ENCODE measurements at places on chromosomes 4 and X. TPM values are rescaled to one million over a fixed set of nuclear protein-coding genes. Genes with fewer than 3 reads are reported as not detected.

- no peak for DNase-seq
These were observed 9.3 kb downstream of the CETN2 start for GRCh38 chrX:152821145-152821765.

- peak; percentile 60 for DNase-seq
These were observed 2.1 kb downstream of the ELOVL6 start for GRCh38 chr4:110196206-110196870.

TFE3 gene
- total RNA-seq, result 21.7 TPM

GRCh38 chr4:64799751-64800150, 390.5 kb upstream of the TECRL start:
- DNase-seq, result no peak

DNA sequence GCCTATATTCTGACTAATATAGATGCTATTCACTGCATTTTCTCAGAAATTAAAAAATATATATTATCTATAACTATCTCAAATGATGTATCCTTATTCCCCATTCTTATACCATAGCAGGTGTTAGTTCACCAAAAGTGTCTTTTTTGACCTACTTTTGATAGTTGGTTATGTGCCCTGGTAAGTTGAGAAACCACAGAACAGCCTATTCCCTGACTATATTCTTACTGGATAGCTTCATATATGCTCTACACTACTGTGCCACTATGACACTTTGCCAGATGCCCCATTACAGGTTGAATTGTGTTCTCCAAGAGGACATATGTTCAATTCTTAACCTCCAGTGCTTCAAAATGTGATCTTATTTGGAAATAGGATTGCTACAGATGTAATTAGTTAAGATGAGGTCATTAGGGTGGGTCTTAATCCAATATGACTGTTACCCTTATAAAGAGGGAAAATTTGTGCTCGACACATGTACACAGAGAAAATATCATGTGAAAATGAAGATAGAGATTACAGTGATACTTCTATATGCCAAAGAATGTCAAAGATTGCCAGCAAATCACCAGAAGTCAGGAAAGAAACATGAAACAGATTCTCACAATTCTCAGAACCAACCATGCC, 76.1 kb downstream of the LRBA start:
- DNase-seq, result no peak

GRCh38 chr4:17562157-17562556, 14.8 kb upstream of the LAP3 start:
- no peak for DNase-seq

DNA sequence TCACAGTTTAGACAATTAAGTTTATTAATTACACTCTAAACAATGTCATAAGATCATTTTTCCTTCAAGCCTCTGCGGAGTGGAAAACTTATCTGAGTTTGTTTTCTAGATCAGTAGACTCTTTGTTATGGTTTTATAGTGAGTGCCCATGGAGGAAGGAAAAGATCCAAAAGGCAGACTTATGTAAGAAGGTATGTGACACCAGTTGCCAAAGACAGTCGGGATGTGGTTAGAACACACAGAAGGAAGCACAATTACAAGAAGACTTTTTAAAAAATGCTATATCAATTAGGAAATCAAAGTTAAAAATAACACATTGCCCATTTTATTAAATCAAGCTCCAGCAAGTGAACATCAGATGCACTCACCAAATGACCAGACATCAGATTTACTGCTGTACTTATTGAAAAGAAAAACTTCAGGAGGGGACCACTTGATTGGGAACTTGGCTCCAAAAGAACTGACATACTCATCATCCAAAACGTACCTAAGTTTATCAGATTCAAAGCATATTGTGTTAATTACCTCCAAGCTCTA, 57.1 kb downstream of the NIPAL1 start:
- DNase-seq, result no peak

ADRA2C gene
- total RNA-seq, result 7.5 TPM

LIMCH1 gene
- 51.2 TPM for total RNA-seq

CT45A1 gene
- total RNA-seq, result not detected

GRCh38 chrX:119238557-119238956, 2.5 kb downstream of the PGRMC1 start:
- DNase-seq, result no peak

- DNase-seq, result no peak
These were observed 15.8 kb downstream of the APLN start for GRCh38 chrX:129638917-129639316.

GRCh38 chrX:120752431-120753082, 122.7 kb upstream of the C1GALT1C1 start:
- no peak for DNase-seq

DNA sequence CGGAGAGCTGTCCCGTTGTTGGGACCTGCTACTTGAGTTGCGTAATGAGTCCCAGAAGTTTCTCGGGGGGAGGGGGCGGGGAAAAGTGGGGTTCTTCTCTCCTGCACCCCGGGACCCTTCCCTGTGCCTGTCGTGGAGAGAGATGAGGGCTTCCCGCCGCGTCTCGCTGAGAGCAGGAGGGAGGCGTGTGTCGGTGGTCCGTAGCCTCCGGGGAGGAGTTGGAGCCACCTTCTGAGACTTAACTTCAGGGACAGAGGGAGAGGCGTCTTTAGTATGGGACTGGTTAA, 698 bp downstream of the AFF1 start:
- DNase-seq, result no peak

- DNase-seq, result no peak
These were observed 329.0 kb upstream of the TECRL start for GRCh38 chr4:64738240-64738639.

DNA sequence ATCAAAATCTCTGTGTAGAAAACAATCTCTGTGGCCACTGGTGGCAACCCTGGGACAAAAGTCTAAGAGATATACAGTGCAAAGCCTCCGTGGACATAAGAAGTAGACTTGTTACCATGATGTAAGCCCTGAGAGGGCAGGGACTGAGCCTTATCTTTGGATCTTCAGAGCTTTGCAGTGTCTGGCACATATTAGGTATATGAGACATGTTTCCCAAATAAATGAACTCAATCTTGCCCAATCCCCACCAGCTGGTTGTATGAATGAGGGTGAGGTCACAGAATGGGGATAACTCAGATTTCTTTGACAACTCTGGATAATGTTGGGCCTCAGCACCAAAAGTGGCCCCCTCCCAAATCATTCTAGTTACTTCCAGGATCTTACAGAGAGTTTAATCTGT, 511.4 kb upstream of the DIPK2B start:
- no peak for DNase-seq

BEX5 gene
- total RNA-seq, result 28.3 TPM

GABRQ gene
- 6.4 TPM for total RNA-seq

GRCh38 chr4:7673121-7673520, 238.4 kb upstream of the PSAPL1 start:
- DNase-seq, result no peak

DNA sequence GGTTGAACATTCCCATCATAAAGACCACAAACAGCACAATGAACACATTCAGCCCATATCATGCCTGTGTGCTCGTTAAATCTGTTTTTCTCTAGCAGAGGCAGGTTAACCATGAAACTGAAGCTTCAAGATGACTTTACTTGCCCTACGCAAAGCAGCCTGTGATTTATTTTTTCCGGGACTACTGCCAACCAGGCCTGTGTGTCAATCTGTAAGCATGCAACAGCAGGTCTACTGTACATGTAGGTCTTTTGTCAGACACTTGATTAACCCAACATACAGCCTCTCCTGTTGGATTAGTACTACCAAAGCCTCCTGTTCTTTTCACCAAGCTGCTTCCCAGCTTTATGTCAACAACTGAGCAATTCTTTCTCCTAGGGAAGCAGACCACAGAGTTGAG, 85.5 kb upstream of the ACSL1 start:
- no peak for DNase-seq

- DNase-seq, result no peak
These were observed 224.0 kb upstream of the HHIP start for GRCh38 chr4:144421839-144422565.

DNA sequence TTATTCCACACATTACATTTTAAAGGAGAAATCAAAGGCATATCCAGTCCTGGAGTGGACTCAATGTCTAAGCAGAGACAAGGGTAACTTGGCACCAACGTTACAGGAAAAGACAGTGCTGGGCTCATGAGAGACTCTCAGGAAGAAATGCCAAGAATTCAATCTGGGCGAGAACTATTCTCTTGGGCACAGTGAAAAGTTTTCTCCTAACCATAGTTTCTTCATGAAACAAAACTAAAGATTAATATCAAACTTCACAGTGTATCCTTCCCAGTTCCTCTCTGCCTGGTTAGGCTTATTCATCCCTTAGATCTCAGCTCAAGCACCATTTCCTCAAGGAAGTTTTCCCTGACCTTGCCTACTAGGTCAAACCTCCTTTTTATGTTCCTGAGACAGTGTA, 109.4 kb upstream of the TLL1 start:
- DNase-seq, result no peak

DNA sequence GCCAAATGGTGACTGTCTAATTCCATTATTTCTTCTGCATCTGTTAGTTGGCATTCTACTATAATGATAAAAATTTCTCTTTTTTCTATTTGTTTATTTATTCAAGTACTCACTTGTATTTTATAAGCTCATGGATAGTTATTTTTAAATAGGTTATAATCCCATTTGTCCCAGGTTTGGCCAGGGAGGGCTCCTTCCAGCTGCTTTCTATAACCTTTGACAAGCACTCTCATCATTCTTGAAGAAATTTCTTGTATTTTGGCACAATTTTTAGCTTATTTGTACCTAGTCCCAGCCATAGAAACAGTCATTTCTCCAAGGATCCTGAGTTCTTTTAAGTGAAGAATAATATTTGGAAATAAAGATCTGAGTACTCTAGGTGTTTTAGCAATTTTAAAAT, 1038.6 kb upstream of the AGA start:
- no peak for DNase-seq

ALB gene
- total RNA-seq, result 1.3 TPM

DNA sequence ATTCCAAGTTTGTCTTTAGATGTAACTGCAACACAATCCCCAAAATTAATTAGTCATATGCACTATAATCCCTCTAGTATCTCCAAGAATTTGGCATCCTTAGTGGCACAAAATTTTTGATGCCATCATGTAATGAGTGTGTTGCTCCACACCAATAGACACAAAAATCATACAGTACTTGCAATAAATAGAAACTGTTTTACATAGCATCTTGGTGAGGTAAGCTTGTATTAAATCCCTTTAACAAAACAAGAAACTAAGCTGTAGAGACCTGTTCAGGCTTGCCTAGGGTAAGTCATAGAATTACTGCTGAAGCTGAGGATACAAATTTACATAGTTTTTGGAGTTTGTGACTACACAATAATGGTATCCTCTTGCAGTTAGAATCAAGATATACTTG, 64.5 kb upstream of the PRSS12 start:
- no peak for DNase-seq

- peak; percentile 13 for DNase-seq
These were observed 158.4 kb downstream of the TENT5D start for GRCh38 chrX:80578517-80579105.

STS gene
- 9.4 TPM for total RNA-seq

PRKG2 gene
- 7.2 TPM for total RNA-seq

- no peak for DNase-seq
These were observed 79.1 kb downstream of the FAT4 start for GRCh38 chr4:125393825-125394224.

TCEAL6 gene
- total RNA-seq, result 6.2 TPM

GRCh38 chr4:47686294-47686872, 151.5 kb downstream of the CORIN start:
- DNase-seq, result no peak

- DNase-seq, result peak; percentile 26
These were observed 16.7 kb downstream of the GAB3 start for GRCh38 chrX:154734061-154734781.

DNA sequence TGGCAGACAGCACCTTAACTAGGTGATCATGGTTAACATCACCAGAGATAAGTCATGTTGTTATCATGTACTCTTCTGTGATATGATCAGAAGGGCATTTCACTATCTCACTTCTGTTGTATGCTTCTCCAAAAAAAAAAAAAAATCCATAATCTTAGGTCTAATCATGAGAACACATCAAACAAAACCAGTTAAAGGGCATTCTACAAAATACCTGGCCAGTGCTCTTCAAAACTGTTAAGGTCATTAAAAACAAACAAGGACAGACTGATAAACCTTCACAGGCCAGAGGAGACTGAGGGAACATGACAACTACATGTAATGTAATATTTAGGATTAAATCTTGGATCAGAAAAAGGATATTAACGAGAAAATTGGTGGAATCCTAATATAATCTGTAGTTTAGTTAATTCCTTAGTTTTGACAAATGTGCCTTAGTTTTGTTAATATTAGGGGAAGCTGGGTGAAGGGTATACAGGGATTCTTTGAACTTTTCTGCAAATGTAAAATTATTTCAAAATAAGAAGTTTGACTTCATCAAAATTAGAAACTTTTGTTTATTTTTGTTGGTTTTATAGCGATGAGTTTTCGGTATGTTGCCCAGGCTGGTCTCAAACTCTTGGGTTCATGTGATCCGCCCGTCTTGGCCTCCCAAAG, 18.0 kb downstream of the RBM10 start:
- no peak for DNase-seq

GRCh38 chr4:55123791-55124190, 1.6 kb downstream of the KDR start:
- no peak for DNase-seq

DNA sequence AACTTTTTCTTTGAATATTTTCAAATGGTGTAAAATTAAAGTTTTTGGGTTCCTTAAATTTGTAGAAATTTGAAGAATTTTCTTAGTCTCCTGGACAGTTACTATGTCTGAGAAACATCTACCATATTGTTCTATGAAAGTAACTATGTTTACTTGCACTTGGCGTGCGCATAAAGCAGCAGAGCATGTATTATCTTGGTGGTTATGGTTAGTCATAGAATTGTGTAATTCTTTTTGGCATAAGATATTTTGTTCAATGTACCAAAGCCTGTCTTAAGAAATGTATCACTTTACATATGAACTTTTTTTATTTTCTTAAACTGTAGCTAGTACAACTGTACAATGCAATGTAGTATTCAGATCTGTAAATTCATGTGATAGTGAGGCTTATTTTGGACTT, 49.2 kb downstream of the CDS1 start:
- no peak for DNase-seq

DNA sequence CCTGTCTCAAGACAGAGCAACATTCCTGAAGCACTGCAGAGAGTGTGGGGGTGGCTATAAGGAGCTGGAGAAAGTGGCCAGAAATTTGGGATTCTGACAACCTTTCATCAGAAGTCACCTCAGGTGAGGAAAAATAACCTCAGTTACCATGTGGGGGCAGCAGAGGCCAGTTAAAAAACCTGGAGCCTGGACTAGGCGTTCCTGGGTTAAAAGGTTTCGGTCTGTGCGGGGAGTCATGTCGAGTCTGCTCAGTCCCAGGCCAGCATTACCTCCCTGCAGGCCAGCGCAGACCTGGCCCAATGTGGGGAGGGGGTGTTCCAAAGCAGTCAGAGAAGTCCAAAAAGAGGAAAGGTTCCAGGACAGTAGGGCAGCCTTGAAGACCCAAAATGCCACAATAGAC, 10.9 kb upstream of the NALF2 start:
- DNase-seq, result peak; percentile 68

ARHGAP36 gene
- total RNA-seq, result 21.0 TPM

RHOXF2B gene
- total RNA-seq, result not detected

MAGEA9B gene
- total RNA-seq, result not detected

DNA sequence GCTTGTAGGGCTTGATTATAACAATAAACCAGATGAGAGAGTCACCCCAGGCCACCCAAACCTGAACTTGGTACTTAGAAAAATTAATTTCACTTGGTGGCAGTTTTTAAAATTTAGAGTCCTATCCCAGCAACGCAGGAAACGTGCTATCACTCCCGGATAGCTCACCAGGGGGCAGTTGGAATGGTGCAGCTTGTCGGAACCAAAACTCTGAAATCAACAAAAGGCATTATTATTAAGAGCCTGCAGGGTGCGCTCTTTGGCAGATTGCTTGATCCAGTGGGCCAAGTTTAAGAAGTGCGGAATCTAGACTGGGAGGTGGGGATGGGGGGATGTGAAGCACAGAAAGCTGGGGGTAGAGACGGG, 2.4 kb downstream of the FRAS1 start:
- peak; percentile 42 for DNase-seq

Measured in spinal cord (tissue), 10 donors.